ENCODE measurements at places on chromosomes 12 and 14. TPM values are rescaled to one million over a fixed set of nuclear protein-coding genes. Genes with fewer than 3 reads are reported as not detected.

DNA sequence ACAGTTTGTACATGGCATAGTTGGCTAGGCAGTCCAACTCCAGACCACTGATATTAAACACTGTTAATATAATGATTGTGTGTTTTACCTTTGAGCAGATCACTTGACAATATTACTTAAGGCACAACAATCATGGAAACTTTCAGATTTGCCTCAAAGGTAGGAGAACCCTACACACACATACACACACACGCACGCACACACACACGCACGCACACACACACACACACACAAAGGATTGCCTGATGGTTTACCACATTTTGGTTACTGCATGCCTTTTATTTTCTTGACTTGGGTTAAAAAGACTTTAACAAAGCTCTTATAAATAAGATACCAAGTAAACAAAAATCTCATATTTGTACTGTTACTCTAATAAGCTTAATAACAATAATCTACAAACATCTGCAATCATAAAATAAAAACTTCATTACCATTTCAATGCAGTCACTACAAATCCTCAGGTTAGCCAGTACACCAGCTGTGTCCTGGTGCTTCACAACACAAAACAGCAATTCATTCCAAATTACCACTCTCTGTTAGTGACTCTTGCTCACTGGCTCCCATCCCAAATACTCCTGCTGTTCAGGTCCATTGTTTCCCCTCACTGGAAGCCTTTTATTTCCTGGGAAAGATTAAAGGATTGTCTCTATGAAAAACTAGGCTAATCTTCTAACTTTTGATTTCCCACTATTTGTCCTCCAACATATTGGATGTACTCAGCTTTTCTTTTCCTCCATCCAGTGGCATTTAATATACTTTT lies 175.2 kb upstream of the ATP2B1 start:
- DNase-seq, result no peak

KICS2 gene
- total RNA-seq, result 3.4 TPM

TPH2 gene
- total RNA-seq, result not detected

PRIMA1 gene
- total RNA-seq, result 1.2 TPM

VRTN gene
- total RNA-seq, result not detected

ASCL1 gene
- 0.53 TPM for total RNA-seq

TRPV4 gene
- 0.10 TPM for total RNA-seq

RERG gene
- total RNA-seq, result 0.84 TPM

PLEKHG7 gene
- 0.59 TPM for total RNA-seq

- no peak for DNase-seq
Observed at GRCh38 chr14:102592763-102593060, 263 bp downstream of the RCOR1 start.

IL26 gene
- not detected for total RNA-seq

GRCh38 chr12:52122904-52123303 lies 43.4 kb downstream of the SMIM41 start:
- DNase-seq, result no peak

DNA sequence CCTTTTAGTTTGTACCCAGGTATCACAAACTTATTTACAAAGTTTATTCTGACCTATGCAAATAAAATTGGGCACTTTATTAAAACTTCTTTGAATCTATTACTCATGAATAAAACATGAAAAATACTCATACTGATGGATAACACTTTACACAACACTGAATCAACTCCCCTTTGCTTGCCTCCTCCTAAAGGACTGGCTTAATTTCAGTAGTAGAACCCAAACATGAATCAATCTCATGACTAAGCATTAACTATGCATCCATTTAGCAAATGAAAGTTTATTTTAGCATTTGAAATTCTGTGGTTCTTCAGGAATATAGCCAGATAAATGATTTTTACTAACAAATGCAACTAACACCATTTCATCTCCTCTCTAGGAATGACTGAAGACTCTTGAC lies 32.4 kb downstream of the DENND5B start:
- no peak for DNase-seq

GPR68 gene
- 0.66 TPM for total RNA-seq

ATG14 gene
- 5.4 TPM for total RNA-seq

MAP3K9 gene
- total RNA-seq, result 13.0 TPM

GRCh38 chr14:71692496-71692895 lies 239.7 kb upstream of the RGS6 start:
- DNase-seq, result no peak

GRCh38 chr14:90514015-90514398 lies 117.2 kb downstream of the CALM1 start:
- no peak for DNase-seq

DNA sequence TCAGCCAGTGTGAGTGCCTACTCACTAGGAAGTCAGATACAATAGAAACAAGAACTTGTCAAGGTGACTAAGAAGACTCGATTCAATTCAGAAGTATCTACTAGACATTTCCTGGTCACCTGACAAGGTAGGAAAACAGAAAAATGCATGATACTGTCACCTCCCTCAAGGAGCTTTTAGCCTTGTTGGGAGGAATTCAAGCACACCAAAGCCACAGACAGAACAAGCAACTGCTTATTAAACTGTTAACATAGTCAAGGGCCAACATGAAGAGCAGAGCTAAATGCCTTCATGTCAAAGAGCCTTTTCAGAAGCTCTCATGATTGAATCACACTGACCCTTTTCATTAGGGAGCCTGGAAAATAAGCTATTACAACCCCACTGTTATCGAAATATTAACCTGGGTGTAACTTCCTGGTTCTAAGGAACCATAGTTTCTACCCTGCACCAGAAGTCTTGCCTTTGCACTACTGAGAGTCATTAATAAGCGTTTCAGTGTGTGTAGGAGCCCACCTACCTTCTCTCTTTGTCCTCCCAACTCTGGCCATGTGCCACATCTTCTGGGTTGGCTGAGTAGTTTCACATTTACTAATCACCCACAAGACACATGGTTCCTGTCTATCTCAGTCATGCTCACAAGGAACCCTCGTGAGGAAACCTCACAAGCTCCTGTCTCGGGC lies 31.0 kb upstream of the LGALS3 start:
- DNase-seq, result no peak

- DNase-seq, result no peak
Observed at GRCh38 chr14:37034410-37035285, 137.8 kb downstream of the SLC25A21 start.

DNA sequence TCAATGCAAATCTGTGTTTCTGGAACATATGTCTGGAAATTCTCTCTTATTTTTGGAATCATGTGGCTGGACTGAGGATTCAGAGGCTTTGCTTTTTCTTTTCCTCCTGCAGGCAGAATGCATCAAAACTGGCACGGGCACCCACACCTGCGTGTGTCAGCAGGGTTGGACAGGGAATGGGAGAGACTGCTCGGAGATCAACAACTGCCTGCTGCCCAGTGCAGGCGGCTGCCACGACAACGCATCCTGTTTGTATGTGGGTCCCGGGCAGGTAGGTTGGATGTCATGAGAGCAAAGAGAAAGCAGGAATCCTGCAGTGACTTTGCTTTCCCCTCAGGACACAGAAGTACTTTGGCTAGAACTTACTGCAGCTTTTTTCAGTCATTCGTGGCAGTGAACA lies 90.3 kb downstream of the STAB2 start:
- peak; percentile 64 for DNase-seq

DNA sequence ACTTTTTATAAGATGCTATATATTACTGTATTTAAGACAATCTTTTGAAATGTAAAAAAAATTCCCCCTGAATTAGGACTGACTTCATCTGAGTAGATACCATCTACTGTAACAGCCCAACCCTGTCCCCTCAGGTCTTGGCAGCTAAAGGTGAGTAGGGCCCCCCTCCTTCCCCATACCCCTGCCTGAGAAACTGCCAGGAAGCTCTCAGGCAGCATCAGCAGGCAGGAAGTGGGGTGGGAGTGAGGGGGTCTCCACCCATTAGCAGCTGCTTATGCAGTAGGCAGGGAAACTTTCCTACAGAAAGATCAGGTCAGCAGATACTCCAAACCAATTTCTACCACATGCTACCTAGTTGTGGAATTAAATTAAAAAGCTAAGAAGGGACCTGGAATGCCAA lies 62.5 kb downstream of the PAX9 start:
- DNase-seq, result no peak

PLEKHH1 gene
- total RNA-seq, result 47.1 TPM

EEA1 gene
- 23.0 TPM for total RNA-seq

DNA sequence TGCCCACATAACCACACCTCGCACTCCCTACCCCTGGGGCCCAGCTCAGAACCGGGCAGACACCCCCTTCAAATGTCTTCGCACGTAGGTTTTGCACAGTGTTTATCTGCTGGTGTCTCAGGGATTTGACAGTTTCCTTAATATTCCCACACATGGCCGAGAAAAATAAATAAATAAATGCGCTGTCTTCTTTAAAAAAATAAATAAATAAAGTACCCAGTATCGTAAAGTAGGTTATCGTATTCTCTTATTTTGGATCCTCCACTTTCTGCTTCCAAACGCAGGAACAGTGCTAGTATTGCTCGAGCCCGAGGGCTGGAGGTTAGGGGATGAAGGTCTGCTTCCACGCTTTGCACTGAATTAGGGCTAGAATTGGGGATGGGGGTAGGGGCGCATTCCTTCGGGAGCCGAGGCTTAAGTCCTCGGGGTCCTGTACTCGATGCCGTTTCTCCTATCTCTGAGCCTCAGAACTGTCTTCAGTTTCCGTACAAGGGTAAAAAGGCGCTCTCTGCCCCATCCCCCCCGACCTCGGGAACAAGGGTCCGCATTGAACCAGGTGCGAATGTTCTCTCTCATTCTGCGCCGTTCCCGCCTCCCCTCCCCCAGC lies 710 bp upstream of the FOS start:
- DNase-seq, result no peak
